ENCODE measurements at places on chromosomes 1 and 21.

GRCh38 chr1:18413541-18414305 lies 67.0 kb upstream of the KLHDC7A start:
- no peak for DNase-seq

GRCh38 chr1:101451888-101452287 lies 215.1 kb downstream of the S1PR1 start:
- DNase-seq: no peak

DNA sequence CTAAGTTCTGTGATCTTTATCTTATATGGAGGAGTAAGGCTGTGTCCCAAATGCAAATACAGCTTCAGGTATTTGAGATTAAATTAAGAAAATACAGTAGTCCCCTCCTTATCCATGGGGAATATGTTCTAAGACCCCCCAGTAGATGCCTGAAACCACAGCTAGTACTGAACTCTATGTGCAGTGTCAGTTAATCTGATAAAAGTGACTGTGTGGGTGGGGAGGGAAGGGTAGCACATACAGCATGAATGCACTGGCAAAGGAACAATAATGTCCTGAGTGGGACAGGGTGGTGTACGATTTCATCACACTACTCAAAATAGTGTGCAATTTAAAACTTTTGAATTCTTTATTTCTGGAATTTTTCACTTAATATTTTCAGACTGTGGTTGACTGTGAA lies 83.1 kb downstream of the HS2ST1 start:
- DNase-seq: no peak

DNA sequence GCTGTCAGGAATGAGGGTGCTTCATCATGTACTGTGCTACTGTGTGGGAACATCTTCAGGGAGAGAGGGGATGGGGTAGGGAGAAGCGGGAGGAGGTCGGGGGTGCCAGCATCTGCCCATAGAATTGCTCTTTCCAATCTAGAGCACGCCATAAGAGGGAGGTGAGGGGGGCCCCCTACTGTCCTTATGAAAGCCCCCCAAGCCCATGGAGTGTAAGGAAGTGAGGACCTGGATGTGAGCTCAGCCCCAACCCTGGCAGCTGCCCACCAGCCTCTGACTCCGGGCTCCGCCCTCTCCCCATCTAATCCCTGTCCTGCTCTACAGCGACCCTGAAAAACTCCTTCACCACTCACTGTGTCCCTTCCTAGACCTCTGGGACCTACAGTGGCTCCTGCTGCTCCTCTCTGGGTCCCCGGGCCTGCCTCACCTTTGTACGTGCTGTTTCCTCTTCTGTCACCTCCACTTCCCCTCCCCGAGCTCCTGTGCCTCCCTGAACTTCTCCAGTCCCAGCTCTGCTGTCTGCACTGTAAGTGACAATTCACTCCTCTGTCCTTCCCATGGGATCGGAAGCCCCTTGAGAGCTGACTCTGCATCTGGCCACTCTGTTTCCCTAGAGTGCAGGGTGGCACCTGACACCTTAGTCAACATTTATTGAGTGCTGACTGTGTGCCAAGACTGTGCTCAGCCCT lies 269.4 kb downstream of the PTPRU start:
- no peak for DNase-seq

DNA sequence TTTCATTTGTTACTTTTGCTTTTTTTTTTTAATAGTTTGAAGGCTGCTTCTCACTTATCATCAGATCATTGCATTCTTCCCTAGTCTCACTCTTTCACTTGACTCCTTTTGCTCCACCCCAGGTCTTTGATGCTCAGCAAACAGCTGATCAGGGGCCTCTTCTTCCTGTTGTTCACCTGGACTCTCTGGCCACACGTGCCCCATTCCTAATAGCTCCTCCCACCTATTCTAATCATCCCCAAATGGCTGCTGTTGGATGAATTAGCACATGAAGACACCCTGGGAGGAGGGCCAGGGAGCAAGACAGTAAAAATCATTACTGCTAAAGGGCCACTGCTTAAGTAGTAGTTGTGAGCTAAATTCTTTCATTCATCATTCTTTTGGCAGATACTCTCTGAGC lies 119.5 kb downstream of the MAB21L3 start:
- no peak for DNase-seq

DNA sequence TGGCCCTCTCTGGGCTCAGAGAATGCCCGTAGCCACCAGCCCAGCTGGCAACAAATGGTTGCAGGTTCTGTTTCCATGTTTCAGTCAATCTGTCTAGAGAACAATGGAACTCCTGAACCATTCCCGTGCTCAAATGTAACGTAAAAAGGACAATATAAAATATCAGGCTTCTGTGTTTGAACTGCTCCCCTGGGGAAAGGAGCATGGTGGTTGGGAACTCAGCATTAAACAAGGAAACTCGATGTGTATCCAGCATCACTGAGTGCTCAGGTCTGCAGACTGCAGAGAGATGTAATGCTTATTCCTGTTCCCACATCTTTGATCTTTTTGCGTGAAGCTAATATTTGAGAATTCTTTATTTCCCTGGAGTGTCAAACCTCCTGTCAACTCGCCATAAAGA lies 326.5 kb downstream of the KIF26B start:
- DNase-seq: no peak

DNA sequence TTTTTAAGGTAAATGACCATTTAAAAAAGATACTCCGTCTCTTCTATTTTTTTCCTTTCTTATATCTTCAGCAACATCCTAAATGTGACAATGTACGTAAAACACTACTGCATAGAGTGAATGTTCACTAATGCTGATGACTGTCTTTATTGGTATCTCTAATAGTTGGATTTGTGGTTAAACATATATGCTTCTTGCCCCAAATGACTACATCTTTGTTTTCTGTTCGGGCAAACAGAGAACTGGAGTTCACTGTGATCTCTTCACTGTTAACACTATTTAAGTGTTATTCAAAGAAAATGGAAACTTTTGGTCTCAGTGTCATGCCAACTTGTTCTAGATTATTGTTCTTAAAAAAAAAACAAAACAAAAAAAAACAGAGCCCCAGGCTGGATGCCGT lies 109.4 kb downstream of the KIF26B start:
- no peak for DNase-seq

DNA sequence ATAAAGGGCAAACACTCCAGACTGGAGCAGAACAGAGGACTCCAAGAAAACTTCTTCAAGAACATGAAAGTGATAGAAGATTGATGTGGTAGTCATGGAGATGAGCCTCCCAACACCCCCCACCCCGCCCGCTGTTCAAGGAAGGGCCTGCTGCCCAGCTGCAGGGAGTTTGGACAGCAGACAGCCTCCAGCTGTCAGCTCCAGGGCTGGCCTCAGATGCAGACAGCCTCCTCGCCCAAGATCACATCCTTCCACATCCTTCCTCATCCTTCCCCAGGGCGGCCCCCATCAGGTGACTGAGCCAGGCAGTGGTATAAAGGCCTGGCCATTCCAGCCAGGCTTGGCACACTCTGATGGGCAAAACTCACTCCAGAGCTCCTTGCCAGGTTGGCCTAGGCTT lies 24.6 kb downstream of the HMGN2 start:
- DNase-seq: no peak

DNA sequence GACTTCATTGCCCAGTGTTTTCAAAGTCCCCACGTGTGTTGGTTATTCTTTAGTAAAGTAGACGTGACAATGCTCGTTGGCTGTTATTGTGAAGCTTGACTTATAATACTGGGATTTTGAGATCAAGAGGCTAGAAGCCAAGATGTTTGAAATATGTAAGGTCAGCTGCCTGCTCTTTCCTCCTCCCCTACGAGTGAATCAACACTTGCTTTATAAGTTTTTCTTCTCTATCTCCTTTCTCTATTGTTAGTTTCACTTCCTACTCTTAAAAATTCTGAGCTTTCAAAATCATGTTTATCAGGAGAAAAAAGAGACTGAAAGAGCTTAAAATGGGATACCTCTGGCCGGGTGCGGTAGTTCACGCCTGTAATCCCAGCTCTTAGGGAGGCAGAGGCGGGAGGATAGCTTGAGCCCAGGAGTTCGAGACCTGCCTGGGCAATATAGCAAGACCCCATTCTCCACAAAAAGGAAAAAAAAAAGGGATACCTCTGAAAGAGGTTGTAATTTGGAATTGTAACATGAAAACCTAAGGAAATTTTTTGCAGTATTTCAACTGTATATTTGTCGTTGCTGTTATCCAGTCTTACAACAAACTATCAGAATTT lies 72.0 kb downstream of the EPB41 start:
- DNase-seq: no peak

- peak; percentile 30 for DNase-seq
Measured at GRCh38 chr1:59699227-59699847, 115.4 kb upstream of the HOOK1 start.

- no peak for DNase-seq
Measured at GRCh38 chr1:190176776-190177175, 300.9 kb downstream of the BRINP3 start.

- DNase-seq: no peak
Measured at GRCh38 chr1:247211339-247211738, 39.5 kb upstream of the ZNF124 start.

GRCh38 chr1:110233861-110234260 lies 23.7 kb downstream of the KCNC4 start:
- no peak for DNase-seq

GRCh38 chr1:89800022-89800655 lies 20.7 kb upstream of the LRRC8D start:
- DNase-seq: no peak

- no peak for DNase-seq
Measured at GRCh38 chr21:27586326-27586725, 619.4 kb upstream of the ADAMTS5 start.
